Fibroblast of skin of right quadriceps (primary cell): ENCODE measurements at places on chromosomes 3 and 15.
A peak's percentile ranks its signal among the peaks of the same experiment; 100 is the strongest.

- DNase-seq: no peak
Measured at GRCh38 chr3:114743746-114744485, 403.2 kb downstream of the ZBTB20 start.

GRCh38 chr3:185862920-185863319, 38.1 kb upstream of the IGF2BP2 start:
- DNase-seq: no peak

DNA sequence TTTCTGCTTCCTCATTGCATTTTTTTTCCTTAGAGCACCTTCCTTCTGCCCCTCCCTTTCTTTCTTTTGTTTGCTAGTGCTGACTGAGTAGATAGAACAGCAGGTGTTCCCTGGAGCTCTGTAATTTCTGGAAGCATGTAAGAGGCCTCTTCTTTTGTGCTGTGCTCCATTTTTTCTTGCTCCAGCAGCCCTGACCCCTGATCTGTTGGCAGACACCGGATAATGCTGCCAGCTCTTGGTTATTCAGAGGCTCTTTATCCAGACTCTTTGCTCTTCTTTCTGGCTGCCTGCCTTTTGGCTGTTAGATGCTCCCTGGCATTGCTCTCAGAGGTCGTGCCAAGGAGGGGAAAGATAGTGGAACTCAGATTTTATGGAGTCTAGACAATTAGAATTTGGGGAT, 104.4 kb upstream of the RBMS3 start:
- DNase-seq: no peak

DNA sequence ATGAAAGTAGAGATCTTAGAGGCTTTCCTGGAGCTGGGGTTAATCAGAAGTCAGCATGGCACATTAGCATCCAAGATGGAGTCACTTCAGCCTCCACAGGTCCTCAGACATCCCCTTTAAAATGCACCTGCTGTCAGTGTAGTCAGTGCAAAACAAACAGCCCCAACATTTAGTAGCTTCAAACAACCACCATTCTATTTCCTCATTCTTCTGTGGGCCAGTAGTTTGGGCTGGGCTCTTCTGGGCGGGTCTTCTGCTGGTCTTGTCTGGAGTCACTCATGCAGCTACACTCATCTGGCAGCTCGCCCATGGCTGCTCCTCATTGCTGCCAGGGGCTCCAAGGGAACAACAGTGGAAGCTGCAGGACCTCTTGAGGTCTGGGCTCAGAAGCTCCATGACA, 99.9 kb downstream of the TLE3 start:
- DNase-seq: peak; percentile 49

- DNase-seq: no peak
Measured at GRCh38 chr3:29708884-29709283, 428.0 kb downstream of the RBMS3 start.

DNA sequence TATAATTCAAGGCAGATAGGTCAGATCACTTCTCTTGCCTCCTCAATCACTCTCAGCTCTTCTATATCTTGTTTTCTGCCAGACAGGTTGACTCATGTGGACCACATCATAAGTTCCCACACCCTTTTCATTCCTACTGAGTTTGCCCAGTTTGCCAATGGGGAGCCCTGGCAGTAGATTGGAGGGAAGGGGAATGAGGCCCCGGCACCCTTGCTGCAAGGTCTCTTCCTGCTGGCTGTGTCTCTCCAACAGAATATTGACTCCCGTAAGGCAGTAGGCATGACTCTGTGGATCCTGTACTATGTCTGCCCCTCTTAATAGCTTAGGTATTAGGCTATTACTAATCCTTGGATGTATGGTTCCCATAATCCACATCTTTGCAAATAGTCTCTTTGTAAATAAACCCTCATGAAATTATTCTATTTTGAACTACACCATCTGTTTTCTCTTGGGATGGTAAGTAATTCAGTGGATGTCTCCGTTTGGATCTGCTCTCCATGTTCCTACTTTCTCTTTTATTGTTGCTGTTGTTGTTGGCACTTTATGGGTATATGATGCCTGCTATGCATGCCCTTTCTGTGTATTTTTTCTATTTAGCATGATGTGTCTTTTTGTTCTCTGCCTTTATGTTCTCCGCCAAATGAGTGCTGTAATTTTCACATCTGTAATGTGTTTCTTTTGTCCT, 65.5 kb upstream of the DCBLD2 start:
- no peak for DNase-seq

- DNase-seq: no peak
Measured at GRCh38 chr15:57924598-57924997, 140.9 kb downstream of the ALDH1A2 start.

GRCh38 chr3:46549408-46549904, 16.6 kb downstream of the LRRC2 start:
- DNase-seq: no peak

DNA sequence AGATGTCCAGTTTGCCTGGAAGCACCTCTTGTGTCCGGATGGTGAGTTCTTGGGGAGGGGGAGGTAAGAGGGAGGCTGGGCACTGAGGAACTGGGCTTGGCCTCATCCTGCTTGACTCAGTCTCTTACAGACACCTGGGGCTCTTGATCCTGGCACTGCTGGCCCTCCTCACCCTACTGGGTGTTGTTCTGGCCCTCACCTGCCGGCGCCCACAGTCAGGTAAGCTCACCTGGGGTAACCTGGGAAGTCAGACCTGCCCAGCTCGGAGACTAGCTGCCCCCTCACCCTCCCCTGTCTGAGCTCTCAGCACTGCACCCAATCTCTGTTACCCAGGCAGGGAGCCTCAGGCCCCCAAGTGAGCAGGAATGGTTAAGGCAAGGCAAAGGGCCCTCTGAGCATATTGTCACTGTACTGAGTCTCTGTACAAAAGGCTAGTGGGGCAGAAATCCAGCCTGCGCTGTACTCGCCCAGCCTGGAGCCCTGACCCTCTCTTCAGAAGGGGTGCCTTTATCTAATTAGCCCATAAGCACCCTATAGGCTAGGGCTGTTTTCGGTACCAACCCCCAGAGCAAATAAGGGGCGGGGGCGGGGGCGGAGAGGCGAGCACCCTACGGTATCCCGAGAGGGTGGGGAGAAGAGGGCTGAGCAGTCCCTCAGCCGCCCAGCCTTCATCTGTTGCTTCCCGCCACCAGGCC, 2.2 kb upstream of the IL17RC start:
- DNase-seq: no peak

GRCh38 chr3:131733086-131733841, 230.5 kb upstream of the MRPL3 start:
- no peak for DNase-seq

DNA sequence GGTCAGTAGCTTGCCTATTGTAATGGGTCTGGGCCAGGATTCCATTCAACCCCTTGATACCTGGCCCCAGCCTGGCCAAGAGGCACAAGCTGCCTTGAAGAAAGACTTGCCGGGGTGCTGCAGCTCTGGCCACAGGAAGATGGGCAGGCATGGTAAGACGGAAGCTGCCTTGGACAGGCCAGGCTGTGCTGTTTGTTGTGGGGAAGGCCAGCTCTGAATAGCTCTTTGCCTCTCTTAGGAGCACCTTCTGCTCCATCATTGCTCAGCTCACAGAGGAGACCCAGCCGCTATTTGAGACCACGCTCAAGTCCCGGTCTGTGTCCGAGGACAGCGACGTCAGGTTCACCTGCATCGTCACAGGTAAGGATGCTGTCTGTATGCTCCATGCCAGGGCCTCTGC, 10.1 kb downstream of the ALPK3 start:
- DNase-seq: no peak

DNA sequence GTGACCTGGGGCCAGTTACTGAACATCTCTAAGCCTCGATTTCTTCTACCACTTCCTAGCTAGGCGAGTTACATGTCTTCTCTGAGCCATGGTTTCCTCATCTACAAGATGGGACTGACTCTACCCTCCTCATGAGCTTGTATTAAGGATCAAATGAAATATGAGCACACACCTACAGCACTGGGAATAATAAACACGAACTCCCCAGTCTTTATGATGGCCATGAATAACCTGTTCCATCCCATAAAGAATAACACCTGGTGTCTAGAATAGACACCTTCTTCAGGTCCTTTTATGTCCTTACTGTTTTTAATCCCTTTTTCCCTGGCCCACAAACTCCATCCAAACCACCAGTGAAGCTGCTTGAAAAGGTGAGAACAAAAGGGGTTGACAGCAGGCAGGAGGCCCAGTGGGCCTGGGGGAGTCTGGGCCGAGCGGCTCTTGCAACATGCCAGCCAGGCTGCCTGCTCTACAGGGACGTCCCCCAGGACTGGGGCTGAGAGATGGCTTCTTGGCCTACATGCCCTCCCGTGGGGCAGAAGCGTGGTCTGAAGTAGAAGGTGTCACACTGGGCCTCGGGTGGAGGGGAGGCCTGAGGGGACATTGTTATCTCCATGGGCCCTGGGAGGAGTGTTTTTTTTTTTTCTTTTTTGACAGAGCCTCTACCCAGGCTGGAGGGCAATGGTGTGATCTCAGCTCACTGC, 178.2 kb downstream of the RAB11A start:
- no peak for DNase-seq

- DNase-seq: peak; percentile 8
Measured at GRCh38 chr3:187368251-187369088, at the start of gene RTP4. RTP4 (plus strand) TSS chr3:187368385; CDS start chr3:187368442, 57 bp downstream.

GRCh38 chr15:67744331-67745072, 80.8 kb upstream of the SKOR1 start:
- DNase-seq: peak; percentile 69

GRCh38 chr3:1501406-1502115, 408.7 kb downstream of the CNTN6 start:
- no peak for DNase-seq

DNA sequence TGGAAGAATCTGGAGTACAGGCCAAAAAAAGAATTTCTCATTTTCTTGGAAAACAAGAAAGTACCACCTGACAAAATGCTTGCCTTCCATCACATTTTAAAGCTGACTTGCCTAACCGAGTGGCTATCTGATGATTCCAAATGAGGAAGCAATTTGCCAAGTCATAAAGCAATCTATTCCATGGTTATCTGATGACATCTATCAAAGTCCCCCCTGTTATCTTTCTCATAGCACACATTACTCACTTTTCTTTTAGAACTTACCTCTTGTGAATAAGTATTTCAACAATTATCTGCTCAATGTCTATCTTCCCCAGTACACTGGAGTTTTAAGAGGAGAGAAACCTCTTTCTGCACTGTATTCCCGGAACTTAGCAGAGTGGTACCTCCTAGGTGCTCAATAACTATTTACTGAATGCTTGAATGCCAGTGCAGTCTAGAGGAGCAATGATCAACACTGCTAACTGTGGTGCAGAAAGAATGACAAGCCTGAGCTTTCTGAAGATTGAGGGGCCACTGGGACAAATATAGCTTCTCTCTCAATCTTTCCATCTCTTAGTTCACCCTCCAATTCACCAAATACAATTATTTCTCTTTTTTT, 186.3 kb upstream of the ATP11B start:
- no peak for DNase-seq
